ENCODE measurements at places on chromosomes 13 and 19. TPM values are rescaled to one million over a fixed set of nuclear protein-coding genes. Genes with fewer than 3 reads are reported as not detected.
A peak's percentile ranks its signal among the peaks of the same experiment; 100 is the strongest.

DNA sequence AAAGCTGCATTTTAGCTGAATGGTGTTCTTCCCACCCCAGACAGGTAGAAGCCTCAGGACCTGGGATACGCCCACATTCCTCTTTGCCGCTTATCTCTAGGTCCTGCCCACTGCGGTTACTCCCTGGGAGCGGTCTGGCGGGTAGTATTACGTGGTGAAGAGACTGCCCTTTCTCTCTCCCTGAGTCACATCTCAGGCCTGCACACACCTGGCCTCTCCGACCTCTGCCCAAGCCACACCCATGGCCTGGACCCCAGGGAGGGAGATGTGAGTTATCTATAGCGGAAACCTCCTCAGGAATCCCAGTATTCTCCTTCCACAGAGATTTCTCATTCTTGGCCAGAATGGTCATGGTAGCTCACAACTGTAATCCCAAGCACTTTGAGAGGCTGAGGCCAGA lies 17.3 kb downstream of the RHPN2 start:
- peak; percentile 39 for DNase-seq

DNA sequence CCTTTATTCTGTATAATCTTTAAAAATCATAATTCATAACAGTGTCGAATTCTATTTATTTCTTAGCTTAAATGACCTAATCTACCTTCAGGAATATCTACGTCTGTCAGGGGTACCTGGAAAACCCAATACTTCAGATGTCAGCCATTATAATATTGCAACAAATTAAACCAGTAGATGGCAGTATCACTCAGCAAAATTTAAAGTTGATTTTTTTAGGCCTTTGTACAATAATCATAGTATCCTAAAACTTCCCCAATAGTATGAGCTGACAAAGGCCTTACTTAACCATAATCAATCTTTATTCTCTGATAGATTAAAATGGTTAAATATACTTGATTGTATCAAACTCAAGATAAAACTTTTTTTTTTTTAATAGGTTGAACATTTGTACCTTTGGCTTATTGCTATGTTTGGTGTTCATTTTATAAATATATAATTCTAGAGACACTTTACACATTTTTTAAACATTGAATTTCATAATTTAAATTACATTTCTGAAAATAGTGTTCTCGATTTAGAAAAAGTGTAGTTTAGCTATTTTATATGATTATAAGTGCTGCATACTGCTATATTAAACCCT lies 830.2 kb upstream of the SPRY2 start:
- DNase-seq = peak; percentile 21

Gene ZNF816
- 2.9 TPM for polyA plus RNA-seq

Gene COL4A1
- polyA plus RNA-seq = 114 TPM

DNA sequence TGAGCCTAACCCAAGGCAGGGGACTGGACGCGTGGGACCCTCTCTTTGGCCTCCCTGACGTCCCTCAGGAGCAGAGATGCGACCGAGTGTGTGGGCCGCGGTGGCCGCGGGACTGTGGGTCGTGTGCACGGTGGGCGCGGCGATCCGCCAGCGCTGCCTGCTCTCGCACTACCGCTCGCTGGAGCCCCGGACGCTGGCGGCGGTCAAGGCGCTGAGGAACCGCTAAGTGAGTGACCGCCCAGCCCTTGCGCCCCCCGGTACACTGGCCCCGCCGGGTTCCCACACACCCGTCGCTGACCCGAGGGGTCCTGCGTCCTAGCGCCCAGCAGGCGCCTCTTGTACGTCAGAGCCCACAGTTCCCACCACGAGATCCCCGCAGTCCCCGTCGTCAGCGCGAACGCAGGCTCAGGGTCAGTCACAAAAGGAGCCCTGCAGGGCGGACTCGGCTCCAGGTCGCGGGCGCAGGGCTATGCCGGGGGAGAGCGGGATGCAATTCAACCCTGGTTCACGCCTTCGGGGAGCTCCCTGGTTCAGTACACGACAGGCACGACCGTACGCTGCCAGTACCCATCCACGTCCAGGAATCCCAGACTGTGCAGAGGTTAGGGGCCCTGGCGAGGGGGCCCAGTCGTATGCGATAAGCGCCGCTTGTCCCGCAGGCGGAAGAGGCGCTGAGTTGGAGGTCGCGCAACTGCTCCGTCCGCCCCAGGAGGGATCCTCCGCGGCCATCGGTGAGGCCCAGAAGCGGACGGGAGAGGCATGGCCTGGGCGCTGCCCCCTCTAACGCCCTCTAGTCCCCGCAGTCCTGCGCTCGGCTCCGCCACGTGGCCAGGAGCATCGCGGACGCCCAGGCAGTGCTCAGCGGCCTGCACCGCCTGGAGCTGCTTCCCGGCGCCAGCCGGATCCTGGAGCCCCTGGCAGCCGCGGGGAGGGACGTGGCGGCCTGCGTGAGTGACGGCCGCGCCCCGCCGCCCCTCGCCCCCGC lies 3.6 kb upstream of the IFNL2 start:
- peak; percentile 15 for DNase-seq

- DNase-seq = peak; percentile 64
Observed at GRCh38 chr19:6340493-6341201, 7.2 kb upstream of the ACER1 start.

Gene TNFRSF19
- polyA plus RNA-seq = 9.5 TPM

GRCh38 chr13:29743201-29743786 lies 107.1 kb downstream of the UBL3 start:
- peak; percentile 16 for DNase-seq
